ENCODE measurements at places on chromosomes 4 and X. TPM values are rescaled to one million over a fixed set of nuclear protein-coding genes. Genes with fewer than 3 reads are reported as not detected.

DNA sequence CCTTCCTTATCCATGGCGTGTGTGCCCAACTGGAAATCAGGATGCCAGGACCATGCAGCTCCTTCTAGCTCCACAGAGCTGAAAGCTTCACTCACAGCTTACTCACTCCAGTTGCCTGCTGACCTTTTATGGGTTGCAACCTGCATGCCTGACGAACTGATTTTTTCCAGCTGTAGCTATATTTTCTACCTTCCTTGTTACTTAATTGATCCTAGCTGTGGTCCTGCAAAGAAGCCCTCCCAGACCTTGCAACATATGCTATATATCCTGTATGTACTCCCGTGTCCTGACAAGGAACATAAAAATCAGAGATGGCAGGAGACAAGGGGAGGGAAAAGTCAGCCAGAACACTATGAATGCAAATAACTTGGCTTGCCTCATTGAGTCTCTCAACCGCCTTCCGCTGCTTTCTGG is 135.3 kb upstream of the LDB2 start:
- no peak for DNase-seq

Gene TADA2B
- total RNA-seq = 18.6 TPM

Gene MAGEA2
- total RNA-seq = not detected

Gene FGF5
- total RNA-seq = not detected

Gene CCKAR
- not detected for total RNA-seq

DNA sequence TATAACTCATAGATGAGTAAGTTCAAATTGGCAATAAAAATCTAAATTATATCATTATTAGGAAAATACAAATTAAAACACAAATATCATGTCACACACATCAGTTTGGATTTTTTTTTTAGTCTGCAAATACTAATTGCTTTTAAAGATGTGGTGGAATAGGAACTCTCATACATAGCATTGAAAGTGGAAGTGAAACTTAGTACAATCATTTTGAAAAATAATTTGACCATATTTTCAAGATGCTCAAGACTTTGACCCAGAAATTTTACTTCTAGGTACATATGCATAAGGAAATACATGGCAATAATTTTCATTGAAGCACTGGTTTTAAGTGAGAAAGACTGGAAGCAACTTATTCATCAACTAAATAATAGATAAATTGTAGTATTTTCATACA is 147.5 kb upstream of the SMIM31 start:
- DNase-seq = no peak

Gene LDOC1
- 2.0 TPM for total RNA-seq

DNA sequence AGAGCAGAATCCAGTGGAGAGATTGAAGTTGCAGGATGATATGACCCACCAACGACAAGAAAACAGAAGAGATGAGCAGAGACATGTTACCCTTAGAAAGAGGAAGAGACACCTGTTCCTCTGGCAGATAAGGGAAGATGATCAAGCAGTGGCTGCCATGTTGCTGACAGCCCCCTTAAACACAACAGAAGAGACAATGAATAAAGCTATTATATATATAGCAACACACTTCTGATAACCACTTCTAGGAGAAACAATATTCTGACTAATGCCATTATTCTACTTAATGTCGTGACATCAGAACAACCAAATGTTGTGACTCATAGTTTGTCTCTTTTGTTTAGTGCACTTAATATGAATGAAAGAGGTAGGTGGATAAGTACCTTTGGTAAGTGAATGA is 44.9 kb downstream of the SH3RF1 start:
- DNase-seq = no peak

DNA sequence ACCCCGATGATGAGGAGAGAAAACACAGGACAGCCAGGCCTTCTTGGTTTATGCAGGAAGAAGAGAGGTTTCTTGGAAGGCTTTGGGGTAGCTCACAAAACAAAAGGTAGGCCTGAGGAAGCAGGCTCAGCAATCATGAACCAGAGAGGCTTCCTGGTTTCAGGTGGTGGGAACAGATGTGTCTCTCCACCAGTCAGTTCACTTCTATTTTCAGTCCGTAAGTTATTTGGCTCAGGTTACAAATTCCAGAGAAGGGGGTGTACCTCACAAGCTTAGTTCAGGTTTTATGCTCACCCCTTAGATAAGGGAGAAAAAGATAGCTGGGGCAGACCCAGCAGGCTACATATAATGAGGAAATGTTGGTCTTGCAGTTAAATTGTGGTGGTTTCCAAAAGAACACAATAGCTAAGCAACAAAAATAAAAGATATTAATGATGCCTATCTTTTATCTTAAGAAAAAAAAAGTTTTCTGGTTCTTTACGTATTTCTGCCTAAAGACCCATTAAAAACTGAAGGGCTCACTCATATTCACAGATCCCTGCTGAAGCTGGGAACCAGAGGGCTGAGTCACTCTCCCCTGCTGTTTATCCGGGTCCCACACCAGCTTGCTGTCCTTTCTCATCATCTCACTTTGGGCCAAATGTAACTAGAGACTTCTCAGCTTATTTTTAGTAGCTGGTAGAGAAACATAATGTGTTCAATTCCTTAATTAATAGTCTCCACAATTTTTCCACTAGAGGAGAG is 177.0 kb downstream of the CAMK2D start:
- DNase-seq = no peak

DNA sequence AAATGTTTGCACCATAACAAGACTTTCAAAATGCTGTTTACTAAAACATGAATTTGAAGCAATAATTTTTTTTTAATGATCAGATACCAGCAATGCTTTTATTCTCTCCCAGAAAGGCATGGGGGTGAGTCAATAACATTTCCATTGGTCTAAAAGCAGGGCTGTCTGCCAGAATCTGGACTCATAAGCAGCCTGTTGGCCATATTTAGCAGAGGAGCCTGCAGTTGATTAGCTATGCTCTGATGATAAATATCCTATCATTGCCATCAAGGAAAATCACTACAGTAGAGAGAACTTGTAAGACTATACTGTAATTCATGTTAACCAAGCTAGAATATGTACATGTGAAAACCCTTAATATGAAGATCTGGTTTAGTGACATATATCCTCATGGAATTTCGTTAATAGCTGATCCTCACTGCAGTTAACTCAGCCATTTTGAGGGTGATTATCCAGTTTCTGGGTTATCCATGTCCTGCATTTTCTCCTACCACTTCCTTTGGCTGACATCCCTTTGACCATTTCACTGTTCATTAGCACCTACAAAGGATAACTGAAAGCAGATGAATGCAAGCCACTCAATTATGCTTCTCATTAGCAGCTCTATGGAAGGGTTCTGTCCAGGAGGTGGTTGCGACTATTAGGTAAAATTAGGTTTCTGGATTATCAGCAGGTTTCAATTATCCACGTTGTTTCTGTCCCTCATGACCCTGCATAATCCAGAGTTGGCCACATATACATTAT is 72.9 kb upstream of the DIAPH2 start:
- no peak for DNase-seq

GRCh38 chrX:101230636-101231035 is 11.1 kb downstream of the DRP2 start:
- DNase-seq = no peak

Gene OSTC
- 72.8 TPM for total RNA-seq

- DNase-seq = no peak
These were observed 11.1 kb upstream of the TRAM1L1 start for GRCh38 chr4:117096462-117096861.

DNA sequence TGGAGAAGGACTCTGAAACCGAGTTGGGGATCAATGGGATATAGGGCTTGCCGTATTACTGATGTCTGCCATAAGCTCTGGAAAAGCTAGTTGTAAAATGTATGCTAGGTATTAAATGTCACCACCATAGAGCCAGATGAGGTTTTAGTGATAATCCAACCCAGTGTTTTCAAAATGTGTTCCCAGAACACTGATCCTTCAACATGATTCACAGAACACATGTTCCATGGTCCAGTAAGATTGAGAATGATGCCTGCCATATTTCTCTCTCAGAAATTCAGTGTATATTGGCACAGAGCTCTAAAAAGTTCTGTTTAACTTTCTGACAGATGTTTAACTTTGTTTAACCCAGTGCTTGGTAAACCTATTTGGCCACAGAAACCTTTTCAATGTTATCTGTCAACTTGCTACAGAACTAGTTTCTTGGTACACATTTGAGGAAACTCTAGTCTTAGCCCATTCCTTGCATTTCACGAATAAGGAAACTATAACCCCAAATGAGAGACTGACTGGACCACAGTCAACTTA is 160.2 kb downstream of the PALLD start:
- no peak for DNase-seq

DNA sequence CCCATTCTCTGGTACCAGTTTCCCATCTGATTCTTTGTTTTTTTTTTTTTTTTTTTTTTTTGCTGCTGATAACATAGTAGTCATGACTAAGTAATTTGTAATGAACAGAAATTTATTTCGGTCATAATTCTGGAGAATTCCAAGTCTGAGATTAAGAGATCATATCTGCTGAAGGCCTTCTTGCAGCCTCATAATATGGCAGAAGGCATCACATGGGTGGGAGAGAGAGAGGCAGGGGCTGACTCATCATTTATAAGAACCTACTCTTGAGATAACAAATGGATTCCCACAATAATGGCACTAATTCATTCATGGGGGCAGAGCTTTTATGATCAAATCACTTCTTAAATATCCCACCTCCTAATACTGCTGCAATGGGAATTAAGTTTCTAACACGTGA is 1034.3 kb downstream of the STIM2 start:
- DNase-seq = no peak

Gene AFF2
- 0.13 TPM for total RNA-seq

All from left lobe of liver (tissue), 2 donors.